ENCODE measurements at places on chromosomes 2 and 18. TPM values are rescaled to one million over a fixed set of nuclear protein-coding genes. Genes with fewer than 3 reads are reported as not detected.

GRCh38 chr2:43225093-43225787 lies 1.2 kb downstream of the ZFP36L2 start:
- no peak for DNase-seq

DNA sequence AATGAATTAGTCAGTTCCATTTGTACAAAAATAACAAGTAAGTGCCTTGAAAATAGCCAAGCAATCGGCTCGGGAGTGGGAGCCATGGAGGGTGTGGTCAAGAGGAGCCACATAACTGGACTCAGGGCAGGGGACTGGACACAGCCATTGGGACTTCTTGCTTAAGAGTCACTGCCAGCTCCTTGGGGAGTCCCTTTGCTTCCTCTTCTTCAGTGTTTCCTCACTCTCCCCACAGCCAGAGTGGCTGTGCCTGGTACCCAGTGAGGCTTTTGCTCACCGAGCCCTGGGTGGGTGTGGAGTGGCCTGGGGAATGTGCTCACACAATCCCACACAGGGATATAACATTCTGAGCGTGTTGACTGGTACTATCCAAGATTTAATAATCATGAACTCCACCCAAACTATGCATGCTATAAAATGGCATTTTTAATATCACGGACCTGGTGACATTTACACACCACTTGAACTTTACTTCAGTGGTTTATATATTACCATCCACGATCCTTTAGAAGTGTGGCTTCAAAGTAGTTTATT lies 94.6 kb downstream of the PTGR3 start:
- no peak for DNase-seq

GRCh38 chr2:106306387-106306786 lies 112.3 kb upstream of the UXS1 start:
- DNase-seq: no peak

MAP2 gene
- polyA plus RNA-seq: 21.9 TPM

- no peak for DNase-seq
Measured at GRCh38 chr2:133503323-133503722, 64.9 kb downstream of the NCKAP5 start.

DNA sequence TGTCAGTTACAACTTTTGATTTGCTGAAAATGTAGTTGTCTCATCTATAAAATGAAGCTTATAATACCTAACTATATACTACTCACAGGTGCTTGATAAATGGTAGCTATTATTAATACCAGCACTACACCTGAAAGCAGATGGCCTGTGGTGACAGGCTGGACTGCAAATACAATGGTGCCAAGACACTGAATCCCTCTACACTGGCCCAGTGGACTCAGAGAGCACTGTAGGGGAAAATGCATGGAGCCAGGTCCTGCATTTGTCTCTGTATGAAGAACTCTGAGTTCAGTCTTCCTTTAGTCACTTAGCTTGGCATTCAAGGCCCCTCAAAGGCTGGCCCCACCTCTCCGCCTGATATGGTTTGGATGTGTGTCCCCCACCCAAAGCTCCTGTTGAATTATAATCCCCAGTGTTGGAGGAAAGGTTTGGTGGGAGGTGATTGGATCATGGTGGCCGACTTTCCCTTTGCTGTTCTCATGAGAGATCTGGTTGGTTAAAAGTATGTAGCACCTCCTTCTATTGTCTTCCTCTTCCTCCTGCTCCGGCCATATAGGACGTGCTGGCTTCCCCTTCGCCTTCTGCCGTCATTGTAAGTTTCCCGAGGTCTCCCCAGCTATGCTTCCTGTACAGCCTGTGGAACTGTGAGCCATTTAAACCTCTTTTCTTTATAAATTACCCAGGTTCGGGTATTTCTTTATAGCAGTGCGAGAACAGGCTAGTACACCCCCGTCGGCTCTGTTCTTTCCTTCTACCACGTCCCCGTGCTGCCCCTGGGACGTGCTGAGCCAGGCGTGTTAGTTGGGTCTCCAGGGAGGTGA lies 11.1 kb upstream of the NTSR2 start:
- DNase-seq: no peak

GRCh38 chr18:58361212-58361611 lies 267.7 kb downstream of the ALPK2 start:
- no peak for DNase-seq

- no peak for DNase-seq
Measured at GRCh38 chr2:234395891-234396420, 100.9 kb downstream of the ARL4C start.

REG1B gene
- not detected for polyA plus RNA-seq

TEKT4 gene
- 0.14 TPM for polyA plus RNA-seq

DNA sequence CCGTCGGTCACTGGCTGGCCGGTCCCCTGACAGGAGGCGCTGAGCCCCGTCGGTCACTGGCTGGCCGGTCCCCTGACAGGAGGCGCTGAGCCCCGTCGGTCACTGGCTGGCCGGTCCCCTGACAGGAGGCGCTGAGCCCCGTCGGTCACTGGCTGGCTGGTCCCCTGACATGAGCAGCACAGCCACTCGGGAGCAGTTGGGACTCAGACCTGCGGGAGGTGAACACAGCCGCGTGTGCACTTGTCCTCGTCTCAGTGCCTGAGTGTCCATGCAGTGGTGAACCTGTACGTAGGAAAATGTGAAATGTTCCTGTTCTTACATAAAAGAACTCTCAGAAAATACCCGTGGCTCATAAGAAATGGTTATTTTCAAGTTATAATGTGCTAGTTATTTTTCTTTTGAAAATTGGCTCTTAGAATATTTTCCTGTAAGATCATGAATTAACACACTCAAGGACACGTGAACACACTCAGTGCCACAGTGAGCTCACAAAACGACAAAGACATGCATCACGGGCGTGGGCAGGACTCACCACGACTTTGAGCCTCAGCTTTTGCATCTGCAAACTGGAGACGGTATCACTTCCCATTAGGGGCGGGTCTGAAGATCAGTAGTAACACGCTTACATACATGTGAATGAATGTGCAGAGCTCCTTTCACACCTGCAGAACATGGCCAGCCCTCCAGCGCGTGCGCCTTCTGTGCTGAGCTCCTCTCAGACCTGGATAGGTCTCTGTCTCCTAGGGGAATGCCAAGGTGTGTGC lies 21.1 kb upstream of the NFATC1 start:
- no peak for DNase-seq

DNER gene
- polyA plus RNA-seq: 51.8 TPM

SOWAHC gene
- polyA plus RNA-seq: 20.2 TPM

PTPRN gene
- 0.23 TPM for polyA plus RNA-seq

DNA sequence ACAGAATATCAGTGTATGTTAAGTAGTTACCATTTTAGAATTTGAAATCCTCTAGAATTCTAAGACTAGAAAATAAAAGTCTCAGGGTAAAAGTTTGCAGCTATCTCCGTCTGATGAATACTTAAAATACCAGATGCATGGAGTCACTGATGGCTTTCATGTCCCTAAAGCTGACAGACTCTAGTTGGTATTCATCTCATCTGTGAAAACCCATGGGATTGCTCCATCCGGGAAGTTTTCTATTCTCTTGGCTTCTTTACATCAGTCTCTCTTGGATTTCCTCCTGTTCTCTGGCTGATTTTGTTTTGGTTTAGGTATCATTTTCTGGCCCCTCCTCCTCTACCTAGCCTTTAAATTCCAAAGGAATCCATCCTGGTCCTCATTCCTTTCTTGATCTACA lies 465.6 kb upstream of the POU3F3 start:
- no peak for DNase-seq

- DNase-seq: no peak
Measured at GRCh38 chr2:126187668-126188067, 468.3 kb upstream of the GYPC start.

CACNB4 gene
- polyA plus RNA-seq: 3.1 TPM

LRATD1 gene
- 38.4 TPM for polyA plus RNA-seq

ACTR1B gene
- 42.7 TPM for polyA plus RNA-seq

MC4R gene
- polyA plus RNA-seq: 0.44 TPM

GRCh38 chr18:433298-433697 lies 67.2 kb downstream of the COLEC12 start:
- no peak for DNase-seq

DNA sequence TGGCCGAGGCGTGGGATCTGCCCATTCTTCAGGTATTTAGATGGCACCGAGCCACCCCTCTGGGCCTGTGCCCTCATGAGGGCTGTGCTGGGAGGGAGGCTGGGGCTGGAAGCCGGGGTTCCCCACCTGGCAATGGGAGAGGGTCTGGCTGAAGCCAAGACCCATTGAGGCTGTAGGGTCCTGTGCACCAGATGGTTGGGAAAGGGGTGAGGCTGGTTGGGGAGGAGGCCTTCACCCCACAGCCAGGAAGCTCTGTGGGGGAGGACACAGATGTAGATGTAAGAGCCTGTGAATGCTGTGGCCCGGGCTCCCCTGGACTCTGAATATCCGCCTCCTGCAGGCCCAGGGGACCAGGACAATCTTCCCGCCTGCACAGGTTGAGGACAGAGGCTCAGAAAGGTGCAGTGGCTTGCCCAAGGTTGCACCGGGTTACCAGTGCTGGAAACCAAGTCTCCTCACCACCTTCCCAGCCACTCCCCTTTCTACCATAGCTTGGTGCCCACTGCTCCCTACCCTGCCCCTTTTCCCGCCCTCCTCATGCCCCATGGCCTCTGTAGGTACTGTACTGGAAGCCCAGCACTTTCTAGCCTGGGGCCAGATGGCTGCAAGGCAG lies 49.7 kb downstream of the PDCL3 start:
- no peak for DNase-seq

TUBA3E gene
- not detected for polyA plus RNA-seq

GNAL gene
- polyA plus RNA-seq: 3.5 TPM

- no peak for DNase-seq
Measured at GRCh38 chr18:3042379-3042778, 29.4 kb upstream of the LPIN2 start.

SOX11 gene
- polyA plus RNA-seq: 23.0 TPM

DNA sequence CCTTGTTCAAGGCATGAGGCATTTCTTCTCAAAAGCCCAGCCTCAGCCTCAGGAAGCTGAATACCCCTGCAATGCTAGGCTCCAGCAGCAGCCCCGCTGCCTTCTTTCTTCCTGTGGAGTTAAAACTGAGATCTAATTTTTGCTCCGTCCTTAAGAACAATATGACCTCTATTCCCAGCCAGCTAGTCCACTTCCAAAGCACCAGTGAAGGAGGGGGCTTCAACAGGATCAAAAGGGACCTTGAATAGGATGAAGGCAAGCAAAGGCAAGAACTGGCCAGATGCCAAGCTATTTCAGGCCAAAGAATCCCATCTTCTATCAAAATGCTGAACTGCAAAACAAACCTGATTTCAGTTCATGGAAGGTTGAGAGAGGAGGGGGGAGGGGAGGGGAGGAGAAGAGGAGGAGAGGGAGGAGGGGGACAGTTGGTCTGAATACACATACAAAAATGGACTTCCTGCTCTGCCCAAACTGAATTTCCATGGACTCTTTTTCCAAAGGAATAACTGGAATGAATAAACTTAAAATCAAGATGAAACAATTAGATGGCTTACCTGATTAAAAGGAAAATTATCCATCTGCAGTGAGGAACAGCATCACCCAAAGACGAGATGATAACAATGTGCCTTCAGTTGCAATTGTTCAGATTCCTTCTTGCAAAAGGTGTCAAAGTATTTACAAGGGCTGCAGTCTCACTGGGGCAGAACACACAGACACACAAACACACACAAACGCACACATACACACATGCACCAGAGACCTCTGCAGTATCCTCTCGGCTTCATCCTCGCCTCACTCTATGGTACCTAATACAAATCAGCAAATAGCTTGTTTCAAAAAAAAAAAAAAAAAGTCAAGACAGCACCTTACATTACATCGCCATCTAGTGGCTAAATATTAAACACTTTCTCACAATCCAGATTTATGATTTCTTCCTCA lies at the start of gene SCN1A:
SCN1A (minus strand) TSS at position 804 of the 939 bp plus-strand sequence. CDS start 54,399 bp downstream, outside the sequence.
- no peak for DNase-seq

DNA sequence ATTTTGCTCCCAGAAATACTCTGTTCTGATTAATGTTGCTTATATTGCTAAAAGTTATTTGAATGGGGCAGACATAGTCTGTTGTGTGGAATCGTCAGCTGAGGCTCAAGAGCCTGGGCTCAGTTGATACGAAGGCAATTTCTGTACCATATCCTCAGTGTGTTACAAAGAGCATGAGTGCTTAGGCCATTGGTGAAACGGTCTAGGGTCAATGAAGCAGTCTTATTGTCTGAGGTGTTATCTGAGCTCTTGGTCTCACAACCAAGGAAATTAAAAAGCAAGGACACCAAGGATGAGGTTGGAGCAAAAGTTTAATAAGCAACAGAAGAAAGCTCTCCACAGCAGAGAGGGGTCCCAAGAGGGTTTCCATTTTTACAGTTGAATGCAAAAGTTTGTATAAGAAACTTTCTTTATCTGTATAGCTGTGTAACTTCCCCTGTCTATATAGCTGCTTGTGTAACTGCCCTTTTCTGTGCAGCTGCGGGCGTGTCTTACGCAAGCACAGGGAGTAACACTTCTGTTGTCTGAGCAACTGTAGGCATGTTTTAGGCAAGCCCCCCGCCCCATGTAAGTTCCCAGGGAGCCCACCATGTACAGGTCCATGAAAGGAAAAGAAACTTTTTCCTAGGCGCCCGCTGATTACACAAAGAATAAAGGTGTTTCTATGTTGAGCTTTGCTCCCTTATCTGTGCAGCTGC lies 40.6 kb upstream of the DSC1 start:
- no peak for DNase-seq

DNA sequence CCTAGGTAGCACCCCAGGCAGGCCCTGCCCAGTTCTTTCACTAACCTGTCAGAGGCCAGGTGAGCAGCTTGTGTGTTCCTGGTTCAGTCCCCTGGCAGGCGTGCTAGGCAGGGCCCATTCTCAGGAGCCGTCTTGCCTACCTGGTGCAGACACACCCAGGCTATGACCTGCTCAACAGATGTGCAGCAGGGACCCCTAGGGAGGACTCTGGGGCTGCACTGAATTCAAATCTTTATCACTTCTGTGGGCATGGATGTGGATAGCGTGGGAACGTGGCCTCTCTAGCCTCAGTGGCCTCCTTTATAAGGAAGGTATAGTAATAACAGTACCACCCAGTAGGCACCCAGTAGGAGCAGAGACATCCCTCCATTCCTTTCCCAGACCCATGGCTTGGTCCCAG lies 48.4 kb downstream of the PLEKHB2 start:
- no peak for DNase-seq

GRCh38 chr2:27717070-27717795 lies 53.5 kb downstream of the SLC4A1AP start:
- no peak for DNase-seq

- peak; percentile 88 for DNase-seq
Measured at GRCh38 chr2:25252291-25253152, 84.1 kb upstream of the POMC start.

GRCh38 chr2:32862269-32863055 lies 84.3 kb upstream of the LTBP1 start:
- DNase-seq: no peak

- DNase-seq: no peak
Measured at GRCh38 chr18:37838083-37838482, 272.5 kb upstream of the CELF4 start.

- no peak for DNase-seq
Measured at GRCh38 chr2:150607390-150607811, 119.9 kb upstream of the RND3 start.

DNA sequence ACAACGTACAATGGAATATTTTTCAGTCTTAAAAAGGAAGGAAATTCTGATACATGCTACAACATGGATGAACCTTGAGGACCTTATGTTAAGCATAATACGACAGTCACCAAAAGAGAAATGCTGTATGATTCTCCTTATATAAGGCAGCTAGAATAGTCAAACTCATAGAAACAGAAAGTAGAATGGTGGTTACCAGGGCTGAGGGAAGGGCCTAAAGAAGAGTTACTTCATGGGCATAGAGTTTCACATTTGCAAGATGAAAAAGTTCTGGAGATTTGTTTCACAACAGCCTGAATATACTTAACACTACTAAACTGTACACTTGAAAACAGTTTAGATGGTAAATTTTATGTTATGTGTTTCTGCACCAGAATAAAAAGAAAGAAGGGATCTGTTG lies 113.3 kb downstream of the GALNT1 start:
- no peak for DNase-seq

SERPINB10 gene
- 0.22 TPM for polyA plus RNA-seq

Measured in left renal pelvis (tissue), 4 donors.